Stimulated activated CD8-positive, alpha-beta memory T cell treated with anti-CD3 and anti-CD28 coated beads, Interleukin-12 subunit alpha, Interleukin-12 subunit beta, amount 100 ng/mL, for 4 hours (primary cell): ENCODE measurements at places on chromosomes 6 and 20.

DNA sequence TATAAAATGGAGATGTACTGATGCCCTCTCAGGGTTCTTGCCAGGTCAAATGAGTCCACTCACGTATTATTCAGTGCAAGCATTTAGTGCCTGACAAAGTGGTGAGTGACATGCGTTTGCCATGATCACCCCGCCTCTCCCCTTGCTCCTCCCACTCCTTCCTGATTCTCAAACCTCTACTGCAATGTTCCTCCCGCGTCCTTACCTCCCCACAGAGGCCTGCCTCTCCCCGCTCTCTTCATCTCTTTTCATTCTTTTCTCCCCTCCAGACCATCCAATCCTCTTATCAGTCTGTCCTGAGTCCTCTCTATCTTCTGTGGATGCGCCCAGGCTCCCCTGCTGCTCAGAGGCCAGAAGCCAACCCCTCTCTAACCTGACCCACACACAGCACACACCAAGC is 40.7 kb downstream of the KCNK5 start:
- no peak for DNase-seq

- no peak for DNase-seq
Measured at GRCh38 chr6:159615918-159616317, 77.1 kb downstream of the SOD2 start.

GRCh38 chr6:161265975-161266374 is 7.9 kb downstream of the AGPAT4 start:
- no peak for DNase-seq

DNA sequence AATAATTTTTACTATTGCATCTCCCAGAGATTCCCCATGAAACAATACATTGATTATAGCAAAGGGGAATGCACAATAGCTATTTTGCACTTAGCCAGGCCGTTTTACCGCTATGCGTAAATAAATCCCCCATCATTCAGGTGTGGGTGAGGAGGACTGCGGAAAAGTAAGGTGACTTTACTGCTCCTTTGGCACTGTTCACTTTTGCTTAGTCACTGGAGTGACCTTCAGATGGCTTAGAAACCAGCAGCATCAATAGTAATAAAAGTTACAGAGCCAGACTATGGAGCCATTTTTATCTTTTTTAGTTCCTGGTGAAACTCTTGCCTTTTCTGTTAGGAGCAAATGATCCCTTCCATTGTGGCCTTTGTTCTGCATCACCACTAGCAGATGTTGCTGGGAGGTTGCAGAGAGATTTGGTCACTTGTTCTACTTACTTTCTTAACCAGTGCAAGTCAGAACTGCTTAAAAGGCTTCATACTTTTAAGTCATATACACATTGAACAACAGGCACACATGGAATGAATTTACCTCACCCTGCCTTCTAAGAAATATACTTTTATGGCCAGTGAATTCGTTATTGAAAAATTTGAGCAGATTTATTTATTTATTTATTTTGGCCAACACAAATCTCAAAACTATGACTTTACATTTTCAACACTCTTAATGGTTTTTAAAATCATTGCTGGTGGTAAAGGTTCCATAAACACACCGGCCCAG is 12.1 kb upstream of the BTBD3 start:
- no peak for DNase-seq

- no peak for DNase-seq
Measured at GRCh38 chr20:45073221-45073620, 27.7 kb downstream of the KCNS1 start.

GRCh38 chr20:1912646-1913045 is 17.4 kb downstream of the SIRPA start:
- no peak for DNase-seq

DNA sequence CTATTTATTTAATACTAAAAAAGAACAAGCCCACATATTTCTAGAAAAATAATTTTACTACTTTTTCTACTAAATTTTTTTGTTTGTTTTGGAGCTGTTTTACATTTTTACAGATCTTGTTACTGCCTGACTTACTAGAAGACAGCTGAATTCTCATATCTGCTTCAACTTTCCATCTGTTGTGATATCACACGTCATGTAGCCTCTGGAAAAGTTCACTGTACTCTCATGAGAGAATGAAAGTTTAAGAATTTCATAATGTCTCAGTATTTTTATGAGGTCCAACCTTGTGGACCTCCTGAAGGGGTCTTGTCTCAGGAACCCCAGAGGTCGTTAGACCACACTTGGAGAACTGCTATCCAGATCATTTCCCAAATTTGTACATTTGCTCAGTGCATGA is 81.7 kb upstream of the MTHFD1L start:
- DNase-seq: no peak

DNA sequence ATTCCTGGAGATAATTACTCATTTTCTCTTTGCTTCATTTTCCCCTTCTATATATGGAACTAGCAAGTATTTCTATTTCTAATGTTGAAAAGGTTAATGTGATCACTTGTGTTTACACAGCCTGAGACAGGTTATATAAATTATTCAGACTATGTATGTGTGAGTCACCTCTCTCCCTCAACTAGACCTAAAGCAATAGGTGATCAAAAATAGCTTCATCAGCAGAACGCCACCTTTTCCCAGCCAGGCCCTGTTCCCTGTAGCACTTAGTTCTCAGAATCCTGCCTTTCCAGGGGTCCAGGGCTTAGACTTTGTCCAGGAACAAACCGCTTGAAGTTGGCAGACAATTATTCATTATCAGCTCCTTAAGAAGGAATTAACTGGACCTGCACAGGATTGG is 125.3 kb upstream of the EXOC2 start:
- DNase-seq: no peak

GRCh38 chr6:131651782-131652181 is 14.7 kb downstream of the ENPP3 start:
- no peak for DNase-seq

- no peak for DNase-seq
Measured at GRCh38 chr6:143696664-143697000, 18.9 kb downstream of the PHACTR2 start.

- DNase-seq: no peak
Measured at GRCh38 chr6:136644597-136644952, 94.4 kb upstream of the MAP7 start.

DNA sequence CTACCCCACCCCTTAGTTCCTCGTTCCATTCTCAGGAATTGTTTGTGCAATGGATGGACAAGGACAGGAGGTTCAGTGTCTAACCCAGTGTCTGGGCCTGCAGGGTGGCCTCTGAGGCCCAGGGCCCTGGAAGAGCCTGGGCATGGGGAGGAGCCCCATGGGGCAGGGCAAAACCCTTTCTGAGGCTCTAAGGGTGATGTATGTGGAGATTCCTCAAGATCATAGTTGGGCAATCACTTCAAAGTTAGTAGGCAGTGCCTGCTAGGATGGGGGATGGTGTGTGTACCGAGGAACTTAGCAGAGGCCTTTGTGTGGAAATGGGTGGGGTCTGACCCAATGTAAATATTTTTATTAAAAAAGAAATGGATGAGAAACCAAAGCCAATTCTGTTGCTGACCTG is 6.7 kb upstream of the C2 start:
- no peak for DNase-seq

DNA sequence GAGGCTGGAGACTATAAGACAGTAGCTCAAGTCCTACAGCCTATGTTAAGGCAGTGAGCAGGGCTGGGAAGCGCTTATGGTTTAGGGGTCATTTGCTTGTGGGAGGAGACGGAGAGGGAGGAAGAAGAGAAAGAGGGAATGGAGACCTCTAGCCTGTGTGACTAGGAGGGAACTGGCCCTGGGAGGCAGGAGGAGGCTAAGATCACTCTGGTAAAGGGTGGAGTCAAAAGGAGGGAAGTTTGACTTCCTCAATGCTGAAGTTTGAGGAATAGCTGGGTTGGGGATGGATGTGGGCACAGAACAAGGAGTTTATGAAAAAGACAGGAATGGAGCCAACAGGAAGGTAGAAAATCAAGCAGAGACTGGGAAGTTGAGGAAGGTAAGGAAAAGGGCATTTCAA is 6.4 kb upstream of the BACH2 start:
- no peak for DNase-seq

GRCh38 chr20:56776345-56776744 is 147.2 kb downstream of the TFAP2C start:
- no peak for DNase-seq

DNA sequence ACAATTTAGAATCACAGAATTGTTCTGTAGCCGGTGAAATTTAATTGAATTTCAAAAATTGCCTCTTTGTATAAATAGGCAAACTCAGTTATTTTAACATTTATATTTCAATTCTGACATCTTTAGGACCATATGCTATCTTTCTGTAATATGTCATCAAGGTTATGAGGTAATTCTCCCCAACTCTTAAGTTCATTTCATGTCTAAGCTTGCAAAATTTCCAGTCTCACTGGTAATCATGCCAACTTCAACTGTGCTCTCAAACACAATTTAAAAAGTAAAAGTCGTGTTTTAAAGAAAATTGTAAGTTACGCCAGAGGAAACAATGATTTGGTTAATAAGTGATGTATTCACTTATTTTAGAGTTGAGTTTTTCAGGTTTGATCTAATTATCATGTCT is 1.4 kb downstream of the NCOA7 start:
- DNase-seq: no peak

DNA sequence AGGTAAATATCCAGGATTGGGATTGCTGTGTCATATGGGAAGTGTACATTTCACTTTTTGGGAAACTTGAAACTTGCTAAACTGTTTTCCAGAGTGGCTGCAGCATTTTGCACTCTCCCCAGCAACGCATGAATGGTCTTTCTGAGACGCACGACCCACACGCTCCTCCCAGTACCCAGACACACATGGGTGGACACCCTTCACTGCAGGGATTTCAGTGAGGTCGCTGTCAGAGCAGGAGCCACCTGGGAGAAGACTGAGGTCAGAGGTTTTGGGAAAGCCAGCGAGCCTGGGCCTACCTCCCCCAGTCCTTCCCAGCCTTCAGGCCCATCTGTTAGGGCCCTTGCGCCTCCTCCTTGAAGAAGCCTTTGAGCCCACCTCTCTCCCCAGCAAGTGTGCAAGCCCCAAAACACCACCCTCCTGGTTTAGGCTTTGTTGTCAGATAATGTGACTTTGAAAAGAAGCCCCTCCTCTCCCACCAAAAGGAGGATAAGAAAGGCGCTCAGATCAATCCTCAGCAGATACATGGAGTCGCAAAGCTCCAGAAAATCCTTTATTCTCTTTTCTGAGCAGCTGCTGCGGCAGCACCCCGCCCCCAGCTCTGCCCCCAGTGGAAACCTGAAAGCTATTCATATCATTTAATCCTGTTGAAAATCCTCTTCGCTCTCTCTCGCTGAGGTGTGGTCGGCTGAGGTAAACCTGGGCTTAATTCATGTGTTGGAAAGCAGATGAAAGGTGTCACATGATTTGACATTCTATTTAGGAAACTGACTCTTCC is 12.7 kb upstream of the JAG1 start:
- no peak for DNase-seq

- DNase-seq: no peak
Measured at GRCh38 chr20:1802385-1803060, 92.7 kb upstream of the SIRPA start.

DNA sequence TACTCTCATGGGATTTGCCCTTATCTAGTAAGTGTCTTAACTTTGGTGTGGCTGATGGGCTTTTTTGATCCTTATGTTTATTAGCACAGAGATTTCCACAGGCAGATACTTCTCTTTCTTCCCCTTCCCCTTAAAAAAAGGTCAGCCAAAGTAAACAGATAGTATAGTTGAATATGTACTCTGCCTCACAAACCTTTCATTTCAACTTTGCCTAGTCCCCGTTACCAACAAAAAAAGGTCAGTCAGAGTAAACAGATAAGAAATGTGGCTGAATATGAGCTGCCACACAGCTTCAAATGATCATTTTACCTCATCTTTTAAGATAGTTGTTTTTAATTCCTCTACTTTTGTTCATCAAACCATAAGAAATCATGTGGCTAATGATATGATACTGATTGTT is 34.1 kb upstream of the SLC35D3 start:
- no peak for DNase-seq

DNA sequence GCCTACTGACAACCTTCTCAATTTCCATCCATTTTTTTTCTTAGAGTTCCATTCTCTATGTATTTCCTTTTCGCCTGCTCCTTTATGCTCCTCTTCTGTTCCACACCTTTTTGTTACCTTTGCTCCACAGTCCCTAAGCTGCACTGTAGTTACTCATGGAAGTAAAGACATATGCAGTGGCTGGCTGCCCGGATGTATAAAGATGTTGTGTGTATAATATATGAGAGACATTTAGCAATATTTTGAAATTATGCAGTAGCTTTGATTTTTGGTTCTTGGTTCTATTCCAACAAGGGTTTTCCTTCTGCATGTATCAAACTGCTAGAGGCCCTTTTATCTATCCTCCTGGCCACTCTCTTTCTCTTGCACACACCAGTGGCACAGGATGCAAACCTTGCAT is 234.9 kb downstream of the DOK5 start:
- DNase-seq: no peak

DNA sequence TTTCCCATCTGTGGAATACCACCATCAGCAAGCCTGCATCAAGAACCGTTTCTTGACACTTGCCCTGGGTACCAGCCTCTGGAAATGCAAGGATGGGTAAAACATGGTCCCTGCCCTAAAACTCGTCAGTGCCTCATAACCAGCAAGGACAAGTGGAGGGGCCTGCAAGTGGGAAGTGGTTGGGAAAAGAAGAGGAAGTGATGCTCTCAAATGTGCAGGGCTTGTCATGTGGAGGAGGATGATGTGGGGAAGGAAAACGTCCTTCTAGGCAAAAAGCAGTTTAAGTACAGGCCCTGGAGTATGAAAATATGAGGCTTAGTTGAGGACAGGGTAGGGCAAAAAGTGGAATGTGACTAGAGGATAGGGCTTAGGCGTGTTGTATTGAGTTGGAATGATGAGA is 19.0 kb downstream of the RREB1 start:
- DNase-seq: no peak

DNA sequence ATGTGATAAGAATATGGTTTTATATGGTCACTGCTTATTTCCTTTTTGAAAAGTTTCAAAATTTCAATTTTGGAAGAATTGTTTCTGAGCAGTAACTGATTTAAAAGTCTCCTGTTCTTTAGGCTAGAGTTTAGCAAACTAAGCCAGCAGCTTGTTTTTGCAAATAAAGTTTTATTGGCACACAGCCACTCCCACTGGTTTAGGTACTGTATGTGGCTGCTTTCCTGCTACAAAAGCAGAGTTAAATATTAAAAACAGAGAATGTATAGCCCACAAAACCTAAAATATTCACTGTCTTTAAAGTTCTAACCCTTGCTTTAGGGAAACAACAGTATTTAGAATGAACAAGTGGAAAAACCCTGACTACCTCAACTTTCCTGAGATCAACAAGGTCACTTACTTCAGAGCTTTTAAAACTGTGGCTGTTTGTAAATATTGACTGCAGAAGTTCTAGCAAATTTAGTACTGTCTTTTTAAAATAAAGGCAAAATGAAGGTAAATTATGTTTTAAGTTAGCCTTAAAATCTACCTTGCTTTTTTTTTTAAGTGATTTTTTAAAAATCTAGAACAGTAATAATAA is 104.1 kb downstream of the B3GAT2 start:
- no peak for DNase-seq

- DNase-seq: no peak
Measured at GRCh38 chr20:62637110-62637509, 5.2 kb upstream of the SLCO4A1 start.

- DNase-seq: no peak
Measured at GRCh38 chr20:396619-397431, 11.3 kb upstream of the RBCK1 start.

- no peak for DNase-seq
Measured at GRCh38 chr6:145415616-145416015, 319.7 kb downstream of the EPM2A start.

- DNase-seq: no peak
Measured at GRCh38 chr20:34189572-34190163, 51.6 kb upstream of the ASIP start.
